ENCODE measurements at places on chromosomes 16 and 17.

- DNase-seq = no peak
Observed at GRCh38 chr17:42133461-42134041, 10.9 kb downstream of the HSPB9 start.

GRCh38 chr16:72922714-72923113 is 125.2 kb downstream of the ZFHX3 start:
- no peak for DNase-seq

- peak; percentile 63 for DNase-seq
Observed at GRCh38 chr17:12665263-12666210, at the start of gene MYOCD. TSS of gene MYOCD (plus strand) at chr17:12665890. CDS start at chr17:12666189, 299 bp downstream.

GRCh38 chr16:60413969-60414368 is 1622.3 kb downstream of the CDH8 start:
- no peak for DNase-seq

- DNase-seq = no peak
Observed at GRCh38 chr17:40352779-40353394, 11.7 kb downstream of the GJD3 start.

Data from NCI-H82 (cell line).